ENCODE measurements at places on chromosomes 7 and 10.

GRCh38 chr10:132407846-132408278 is 10.9 kb downstream of the PWWP2B start:
- no peak for DNase-seq

- DNase-seq: no peak
Measured at GRCh38 chr7:150402671-150403321, 23.7 kb downstream of the ZNF775 start.

DNA sequence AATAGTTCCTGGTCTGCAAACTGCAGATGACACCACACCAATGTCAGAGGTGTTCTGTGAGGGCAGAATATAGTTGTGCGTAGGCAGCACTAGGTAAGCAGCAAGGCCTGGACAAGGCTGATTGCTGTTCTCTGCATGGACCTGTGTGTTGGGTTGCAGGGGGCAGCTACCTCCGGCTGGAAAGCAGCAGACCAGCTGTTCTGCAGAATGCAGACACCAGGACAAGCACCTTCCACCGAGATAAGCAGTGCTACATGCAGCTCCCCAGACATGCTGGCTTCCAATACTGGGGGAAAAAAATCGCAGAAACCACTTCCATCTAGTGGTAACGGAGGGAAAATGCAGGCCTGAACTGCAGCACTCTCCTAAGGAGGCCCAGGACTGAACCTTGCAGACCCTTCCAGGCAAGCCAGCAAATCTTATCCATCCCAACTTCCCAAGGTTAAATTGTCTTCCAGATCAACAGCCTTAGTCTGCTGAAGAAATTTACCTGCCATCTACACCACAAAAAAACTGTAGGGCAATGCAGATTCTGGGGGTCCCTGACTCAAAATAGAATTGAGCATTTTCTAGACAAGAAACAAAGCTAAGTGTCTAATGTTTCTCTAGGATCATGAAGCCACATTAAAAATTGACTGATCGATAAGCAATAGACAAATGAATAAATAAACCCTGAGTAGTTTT is 50.5 kb upstream of the COBL start:
- DNase-seq: no peak

DNA sequence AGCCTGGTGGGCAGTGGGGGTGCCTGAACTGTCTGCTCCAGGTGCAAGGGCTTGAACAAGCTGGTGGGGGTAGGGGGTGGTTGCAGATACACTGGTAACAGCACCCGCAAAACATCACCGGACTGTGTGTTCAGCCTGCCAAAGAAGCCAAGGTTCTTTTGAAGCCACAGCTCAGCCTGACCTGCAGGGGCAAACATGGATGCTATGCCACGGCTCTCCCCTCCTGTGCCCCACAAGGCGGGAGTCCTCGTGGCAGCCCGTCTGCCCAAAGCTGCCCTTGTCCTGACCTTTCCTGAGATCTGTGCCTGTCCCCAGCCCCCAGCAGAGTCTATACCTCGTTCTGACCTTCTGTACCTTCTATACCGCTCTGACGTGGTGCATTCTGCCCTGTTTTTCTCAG is 285.7 kb downstream of the GLRX3 start:
- no peak for DNase-seq

DNA sequence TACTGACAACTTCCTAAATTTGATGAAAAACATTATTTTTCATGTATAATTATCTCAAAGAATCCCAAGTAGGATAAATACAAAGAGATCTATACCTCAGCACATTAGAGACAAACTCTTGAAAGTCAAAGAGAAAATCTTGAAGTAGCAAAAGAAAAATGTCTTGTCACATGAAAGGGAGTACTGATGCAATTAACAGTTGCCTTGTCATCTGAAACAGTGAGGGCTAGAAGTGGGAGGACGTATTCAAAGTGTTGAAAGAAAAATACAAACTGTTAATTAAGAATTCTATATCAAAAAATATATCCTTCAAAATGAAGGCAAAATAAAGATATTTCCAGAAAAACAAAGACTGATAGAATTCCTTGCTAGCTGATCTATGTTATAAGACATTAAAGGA is 35.5 kb upstream of the ARHGAP22 start:
- no peak for DNase-seq

- no peak for DNase-seq
Measured at GRCh38 chr7:36985866-36986400, 261.6 kb upstream of the AOAH start.

DNA sequence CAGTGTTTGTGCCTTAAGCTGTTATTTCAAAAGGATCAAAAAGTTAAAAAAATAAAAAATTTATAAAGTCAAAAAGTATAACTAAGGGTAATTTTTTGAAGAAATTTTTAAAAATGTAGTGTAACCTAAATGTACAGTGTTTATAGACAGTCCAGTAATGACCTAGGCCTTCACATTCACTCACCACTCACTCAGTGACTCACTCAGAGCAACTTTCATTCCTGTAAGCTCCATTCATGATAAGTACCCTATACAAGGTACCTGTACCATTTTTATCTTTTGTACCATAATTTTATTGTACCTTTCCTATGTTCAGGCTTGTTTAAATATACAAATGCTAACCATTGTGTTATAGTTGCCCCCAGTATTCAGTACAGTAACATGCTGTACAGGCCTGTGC is 21.5 kb downstream of the DNAJC9 start:
- DNase-seq: no peak
